ENCODE measurements at places on chromosomes 7 and 10.

DNA sequence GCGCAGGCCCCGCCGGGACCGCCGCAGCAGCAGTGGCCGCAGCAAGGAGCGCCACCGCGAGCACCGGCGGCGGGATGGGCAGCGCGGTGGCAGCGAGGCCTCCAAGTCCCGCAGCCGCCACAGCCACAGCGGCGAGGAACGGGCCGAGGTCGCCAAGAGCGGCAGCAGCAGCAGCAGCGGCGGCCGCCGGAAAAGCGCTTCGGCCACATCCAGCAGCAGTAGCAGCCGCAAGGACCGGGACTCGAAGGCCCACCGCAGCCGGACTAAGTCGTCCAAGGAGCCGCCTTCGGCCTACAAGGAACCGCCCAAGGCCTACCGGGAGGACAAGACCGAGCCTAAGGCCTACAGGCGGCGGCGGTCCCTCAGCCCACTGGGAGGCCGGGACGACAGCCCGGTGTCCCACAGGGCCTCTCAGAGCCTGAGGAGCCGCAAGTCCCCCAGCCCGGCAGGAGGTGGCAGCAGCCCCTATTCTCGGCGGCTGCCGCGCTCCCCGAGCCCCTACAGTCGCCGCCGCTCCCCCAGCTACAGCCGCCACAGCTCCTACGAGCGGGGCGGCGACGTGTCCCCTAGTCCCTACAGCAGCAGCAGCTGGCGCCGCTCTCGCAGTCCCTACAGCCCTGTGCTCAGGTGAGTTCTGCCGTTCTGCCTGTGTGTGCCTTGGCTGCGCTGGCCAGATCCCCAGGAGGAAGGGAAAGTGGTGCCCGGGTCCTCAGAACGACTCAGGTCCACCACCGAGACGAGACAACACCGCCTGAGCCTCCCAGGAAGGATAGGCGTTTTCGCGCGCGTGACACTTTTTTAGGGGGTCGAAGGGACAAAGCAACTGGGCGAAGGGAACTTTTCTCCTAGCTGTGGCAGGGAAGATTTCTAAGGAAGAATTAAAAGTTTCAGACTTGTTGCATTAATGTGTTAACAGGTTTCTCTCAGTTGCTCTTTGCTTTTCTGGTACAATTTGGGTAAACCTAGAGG lies 1.5 kb downstream of the CDK13 start:
- peak; percentile 62 for DNase-seq

DNA sequence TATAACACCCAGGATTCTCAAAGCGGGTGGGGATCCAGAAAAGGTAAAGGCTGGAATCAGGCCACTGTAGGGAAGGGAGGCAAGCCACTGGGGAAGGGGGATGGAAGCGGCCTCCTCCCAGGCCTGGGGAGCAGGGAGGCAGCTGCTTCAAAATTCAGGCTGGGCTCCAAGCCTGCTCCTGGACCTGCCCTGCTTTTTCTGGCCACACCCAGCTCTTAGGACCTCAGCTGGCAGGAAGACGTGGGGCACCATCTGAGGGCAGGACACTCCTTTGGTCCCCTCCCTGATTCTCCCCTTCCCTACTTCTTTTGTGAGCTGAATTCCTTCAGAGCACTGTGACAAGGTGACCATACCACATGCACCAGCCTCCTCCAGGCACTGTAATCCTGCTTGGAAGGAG lies 4.6 kb upstream of the LBX1 start:
- DNase-seq = no peak

DNA sequence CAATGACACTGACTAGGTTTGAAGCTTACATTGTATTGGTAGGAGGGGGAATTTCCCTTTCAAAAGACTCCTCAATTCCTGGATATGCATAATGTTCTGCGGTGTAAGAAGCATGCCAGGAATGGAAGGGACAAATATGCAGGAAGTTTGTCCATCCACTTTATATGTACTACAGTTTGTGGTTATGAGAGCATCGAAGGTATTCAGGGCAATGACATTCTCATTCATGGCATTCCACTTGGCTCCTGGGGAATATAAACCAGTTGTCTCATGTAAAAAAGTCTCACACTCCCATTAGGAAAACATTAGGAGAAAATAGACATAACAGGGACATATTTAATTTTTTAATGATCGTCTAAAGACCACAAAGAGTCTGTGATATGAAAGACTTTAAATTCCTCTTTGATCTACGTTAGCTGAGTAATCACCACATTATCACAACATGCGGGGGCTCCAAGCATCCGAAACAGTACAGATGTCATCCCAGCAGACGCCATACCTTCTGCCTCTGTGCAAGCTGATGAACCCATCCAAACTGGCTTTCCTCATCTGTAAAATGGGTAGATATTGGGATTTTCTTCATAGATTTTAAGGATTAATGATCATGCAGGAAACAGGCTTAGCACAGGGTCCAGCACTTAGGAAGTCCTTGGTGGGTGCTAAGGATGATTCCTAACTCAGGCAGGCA lies 675.3 kb downstream of the INHBA start:
- DNase-seq = no peak

DNA sequence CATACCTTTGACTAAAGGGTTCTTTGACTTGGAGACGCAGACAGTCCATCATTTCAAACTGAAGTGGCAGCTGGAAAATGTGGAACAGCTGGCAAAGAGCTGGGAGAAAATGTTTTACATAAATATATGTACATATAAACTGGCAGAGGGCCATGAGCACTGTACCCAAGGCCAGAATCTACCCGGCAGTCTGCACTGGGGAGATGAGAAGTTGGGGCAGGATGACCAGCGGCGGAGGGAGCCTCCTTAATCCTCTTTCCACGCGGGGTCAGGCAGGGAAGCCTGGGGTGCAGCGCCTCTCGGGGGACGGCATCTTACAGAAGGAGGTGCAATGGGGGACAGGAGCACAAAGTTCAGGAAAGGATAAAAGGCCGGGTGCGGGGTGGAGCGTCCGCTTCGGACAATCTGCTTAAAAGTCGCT lies 1.3 kb downstream of the GLI3 start:
- DNase-seq = no peak

GRCh38 chr10:14220026-14220425 lies 110.7 kb downstream of the FRMD4A start:
- DNase-seq = no peak

- DNase-seq = no peak
Observed at GRCh38 chr7:66642186-66642585, 13.5 kb downstream of the KCTD7 start.

DNA sequence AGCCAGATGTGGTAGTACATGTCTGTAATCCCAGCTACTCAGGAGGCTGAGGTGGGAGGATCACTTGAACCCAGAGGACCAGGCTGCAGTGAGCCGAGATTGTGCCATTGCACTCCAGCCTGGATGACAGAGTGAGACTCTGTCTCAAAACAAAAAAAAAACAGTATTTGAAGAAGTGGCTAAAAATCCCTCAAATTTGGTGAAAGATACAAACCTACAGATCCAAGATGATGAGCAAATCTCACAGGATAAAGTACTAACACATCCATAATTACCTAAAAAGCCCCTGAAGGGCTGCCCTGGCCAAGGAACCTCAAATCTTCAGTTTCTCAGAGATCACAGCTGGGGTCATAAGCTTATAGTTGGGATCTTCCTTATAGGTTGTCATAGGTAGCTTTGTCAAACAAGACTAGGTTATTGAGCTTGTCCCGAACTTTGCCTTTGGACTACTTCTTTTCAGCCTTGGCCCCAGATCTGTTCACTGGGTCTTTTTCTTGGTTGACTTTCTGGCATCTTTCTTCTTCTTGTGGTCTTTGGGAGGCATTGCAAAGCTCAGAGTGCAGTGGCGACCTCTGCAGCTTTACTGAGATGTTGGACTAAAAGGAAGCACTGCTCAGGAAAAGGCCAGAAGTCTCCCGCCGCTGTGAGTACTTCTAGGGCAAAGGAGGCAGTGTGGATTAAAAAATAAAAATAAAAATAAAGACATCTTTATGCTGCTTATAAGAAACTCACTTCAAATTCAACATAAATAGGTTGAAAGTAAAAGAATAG lies 28.6 kb upstream of the SAR1A start:
- no peak for DNase-seq

DNA sequence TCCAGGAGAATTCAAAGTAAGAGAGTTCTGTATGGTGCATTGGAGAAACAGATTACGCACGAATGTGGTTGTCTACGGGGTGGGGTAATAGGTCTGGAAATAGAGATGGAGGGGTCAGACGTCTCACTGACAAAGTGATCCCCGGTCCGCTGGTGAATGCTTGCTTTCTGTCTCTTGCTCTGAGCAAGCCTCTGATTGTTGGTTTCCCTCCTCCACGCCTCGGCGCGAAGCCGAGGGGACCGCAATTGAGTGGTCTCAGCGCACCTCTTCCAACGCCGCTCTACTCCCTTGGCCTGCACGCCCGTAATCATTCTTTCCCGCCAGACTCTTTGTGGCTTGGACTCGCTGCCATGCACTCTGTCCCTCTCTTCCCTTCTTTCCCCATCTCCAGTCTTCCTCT lies 46.5 kb upstream of the PFKP start:
- no peak for DNase-seq

DNA sequence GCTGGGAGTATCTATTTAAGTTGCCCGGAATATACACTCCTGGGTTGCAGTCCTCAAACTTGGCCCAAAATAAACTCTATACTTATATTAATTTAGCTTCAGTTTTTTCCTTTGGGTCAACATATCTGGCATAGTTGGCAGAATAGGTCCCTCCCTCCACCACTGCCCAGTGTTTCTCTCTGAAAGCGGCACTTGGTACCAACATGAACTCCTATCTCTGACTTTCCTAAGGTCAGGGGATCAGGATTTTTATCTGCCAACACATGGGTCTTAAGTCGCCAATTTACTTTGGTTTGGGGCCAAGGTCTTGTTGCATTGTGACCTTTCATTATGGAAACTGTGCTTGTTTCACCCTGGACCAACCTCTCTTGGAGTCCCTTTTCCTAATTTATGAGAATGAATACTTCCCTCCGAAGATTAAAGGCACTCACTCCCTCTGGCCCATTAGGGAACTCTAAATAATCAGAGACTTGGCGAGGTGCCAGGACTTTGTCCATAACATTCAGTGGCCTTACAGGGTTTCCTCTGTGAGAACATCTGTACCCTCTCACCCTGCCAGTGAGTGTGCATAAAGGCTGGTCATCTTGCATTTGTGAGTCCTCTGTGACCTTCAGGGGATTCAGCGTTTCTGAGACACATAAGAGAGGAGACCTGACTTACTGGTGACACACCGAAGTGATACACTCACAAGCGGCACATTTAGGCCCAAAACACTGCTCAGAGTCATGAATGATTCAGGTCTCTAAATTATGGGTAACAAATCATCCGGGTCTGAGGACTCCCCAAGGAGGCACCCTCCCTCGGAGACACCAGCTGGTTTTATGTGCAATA lies 19.7 kb upstream of the FKBP9 start:
- no peak for DNase-seq

GRCh38 chr7:75984130-75985008 lies 10.0 kb downstream of the TMEM120A start:
- DNase-seq = no peak

- no peak for DNase-seq
Observed at GRCh38 chr7:87413951-87414793, 61.3 kb downstream of the ABCB4 start.

GRCh38 chr7:111265394-111265793 lies 174.5 kb downstream of the LRRN3 start:
- no peak for DNase-seq

DNA sequence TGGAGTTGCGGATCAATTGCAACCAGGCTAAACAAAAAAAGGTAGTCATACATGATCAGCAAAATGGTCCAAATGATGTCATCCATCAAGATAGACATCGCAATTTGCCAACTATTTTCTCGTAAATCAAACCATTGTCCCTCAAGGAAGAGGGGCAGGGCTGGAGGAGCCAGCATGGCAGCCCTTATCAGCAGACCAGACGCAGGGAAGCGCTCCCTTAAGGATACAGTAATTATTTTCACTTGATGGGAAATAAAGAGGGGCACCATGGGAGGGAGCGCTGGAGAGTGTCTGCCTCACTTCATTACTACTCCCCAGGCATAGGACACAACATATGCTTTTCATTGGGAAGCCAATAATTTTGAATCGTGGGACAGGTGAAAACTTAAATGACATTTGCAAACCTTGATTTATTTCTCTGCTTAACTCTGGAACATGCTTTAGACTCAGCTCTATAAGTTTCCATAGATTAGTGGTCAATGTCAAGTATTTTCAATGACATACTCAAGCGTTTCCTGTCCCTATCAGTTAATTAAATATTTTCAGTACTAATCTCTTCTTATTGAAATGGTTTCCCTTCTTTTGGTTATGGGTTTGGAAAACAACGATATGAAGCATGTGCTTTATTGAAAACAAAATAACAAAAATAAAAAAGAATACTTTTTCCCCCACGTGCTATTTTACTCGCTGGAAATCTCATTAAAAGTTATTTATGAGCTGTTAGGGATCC lies 202.4 kb upstream of the HABP2 start:
- DNase-seq = no peak

GRCh38 chr7:102222445-102222844 lies 64.2 kb upstream of the SH2B2 start:
- DNase-seq = peak; percentile 63

GRCh38 chr7:106050746-106051117 lies 61.4 kb downstream of the SYPL1 start:
- DNase-seq = no peak

DNA sequence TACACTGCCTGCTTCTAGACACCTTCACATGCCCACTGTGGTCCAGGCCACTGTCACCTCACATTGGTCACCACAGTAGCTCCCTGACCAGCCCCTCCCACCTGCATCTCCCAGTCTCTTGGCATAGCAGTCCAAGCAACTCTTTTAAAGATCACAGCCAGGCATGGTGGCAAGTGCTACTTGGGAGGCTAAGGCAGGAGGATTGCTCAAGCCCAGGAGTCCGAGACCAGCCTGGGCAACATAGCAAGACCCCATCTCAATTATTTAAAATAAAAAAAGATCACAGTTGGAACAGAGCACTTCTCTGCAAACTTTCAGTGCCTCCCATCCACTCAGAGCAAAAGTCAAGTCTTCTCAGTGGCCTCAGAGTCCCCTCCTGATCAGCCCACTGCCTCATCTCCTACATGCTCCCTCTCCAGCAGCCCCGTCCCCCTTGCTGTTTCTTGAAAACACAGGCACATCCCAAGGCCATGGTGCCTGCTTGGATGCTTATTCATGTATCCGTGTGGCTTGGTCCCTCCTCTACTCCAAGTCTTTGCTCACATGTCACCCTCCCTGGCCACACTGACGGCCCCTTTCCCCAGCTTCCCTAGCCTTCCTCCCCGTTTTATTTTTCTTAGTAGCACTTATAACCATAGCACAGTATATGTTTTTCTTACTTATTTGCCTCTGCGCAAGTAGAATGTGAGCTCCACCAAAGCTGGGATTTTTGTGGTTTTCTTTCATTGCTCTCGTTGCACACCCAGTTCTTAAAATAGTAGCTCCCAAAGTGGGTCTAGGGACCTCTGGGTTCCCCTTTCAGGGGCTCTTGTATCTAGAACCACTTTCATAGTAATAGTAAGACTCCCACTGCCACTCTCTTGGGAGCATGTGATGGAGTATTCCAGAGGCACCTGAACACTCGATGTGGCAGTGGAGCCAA lies 19.5 kb downstream of the TSPAN15 start:
- DNase-seq = no peak

DNA sequence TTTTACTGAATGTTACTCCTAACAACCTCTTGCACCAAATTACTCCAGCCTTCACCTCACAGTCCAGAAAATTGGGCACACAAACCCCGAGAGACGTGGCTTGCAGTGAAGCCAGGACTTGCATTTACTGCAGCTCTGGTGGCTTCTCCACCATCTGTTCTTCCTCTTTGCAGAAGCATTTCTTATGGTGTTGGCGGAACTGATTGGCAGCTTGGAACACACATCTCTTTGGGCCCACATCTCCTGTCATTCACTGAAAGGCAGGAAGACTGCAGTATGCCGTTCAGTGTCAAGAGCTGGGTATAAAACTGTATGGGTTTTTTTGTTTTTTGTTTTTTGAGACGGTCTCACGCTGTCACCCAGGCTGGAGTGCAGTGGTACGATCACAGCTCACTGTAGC lies 38.3 kb upstream of the PRKAR1B start:
- DNase-seq = no peak
